ENCODE measurements at places on chromosomes 5 and 9.

- DNase-seq, result no peak
Observed at GRCh38 chr5:149397530-149397929, 18.4 kb upstream of the IL17B start.

- no peak for DNase-seq
Observed at GRCh38 chr9:84276741-84277140, 63.8 kb downstream of the SLC28A3 start.

- DNase-seq, result no peak
Observed at GRCh38 chr5:174325431-174325830, 279.9 kb downstream of the NSG2 start.

DNA sequence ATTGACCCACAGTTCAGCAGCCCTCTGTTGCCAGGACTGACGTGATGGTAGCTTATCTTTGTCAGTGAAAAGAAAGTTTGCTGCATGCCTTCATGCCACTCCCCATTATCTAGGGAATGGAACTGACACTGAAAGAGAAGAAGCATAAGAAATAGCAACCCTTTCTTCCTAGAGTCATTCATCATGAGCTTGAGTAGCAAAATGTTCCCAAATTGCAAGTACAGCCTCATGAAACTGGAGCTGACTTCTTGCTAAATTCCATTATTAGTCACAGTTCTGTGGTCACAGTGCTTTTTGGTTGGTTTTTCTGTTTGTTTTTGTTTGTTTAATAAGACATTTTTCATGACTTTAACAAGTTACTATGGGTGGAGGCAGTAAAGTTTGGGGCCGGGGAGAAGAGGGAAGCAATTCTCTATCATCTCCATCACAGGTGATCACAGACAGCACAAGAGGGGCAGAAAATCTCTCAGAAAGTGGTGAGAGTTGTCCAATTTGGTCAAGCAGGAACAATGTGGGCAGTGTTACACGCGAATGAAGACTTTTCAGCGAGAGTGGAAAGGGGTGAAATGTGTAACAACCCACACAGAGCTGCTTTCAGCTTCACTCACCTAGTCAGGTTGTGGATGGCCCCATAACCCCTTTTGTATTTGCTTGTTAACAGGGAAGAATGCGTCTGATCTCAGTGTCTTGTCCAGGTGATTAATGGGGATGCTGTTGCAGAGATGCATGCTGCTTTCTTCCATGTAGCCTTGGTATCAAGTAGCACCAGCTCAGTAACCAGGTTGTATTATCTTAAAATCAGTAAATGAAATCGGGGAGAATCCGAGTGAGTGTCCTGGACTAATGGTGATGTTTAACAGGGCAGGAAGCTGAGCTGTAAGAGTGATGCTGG lies 440.4 kb downstream of the DMRT2 start:
- no peak for DNase-seq

DNA sequence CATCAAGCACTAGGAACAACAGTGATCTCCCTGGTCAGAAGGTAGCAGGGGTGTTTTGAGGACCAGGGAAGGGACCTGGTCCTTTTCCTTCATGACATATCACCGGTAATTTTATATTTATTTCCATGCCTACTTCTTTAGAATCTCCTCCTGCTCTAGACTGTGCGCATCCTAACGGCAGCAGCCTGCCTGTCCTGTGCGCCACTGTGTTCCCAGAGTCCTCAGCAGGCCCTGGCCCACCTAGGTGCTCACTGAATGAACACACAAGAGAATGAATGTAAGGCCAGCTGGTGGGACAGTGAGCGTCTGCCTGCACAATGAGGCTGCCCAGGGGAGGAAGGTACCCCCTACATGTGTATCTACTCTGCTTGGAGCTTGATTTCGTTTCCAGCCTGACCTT lies 51.5 kb downstream of the C5orf15 start:
- DNase-seq, result no peak

- DNase-seq, result no peak
Observed at GRCh38 chr9:134723037-134723436, 81.4 kb downstream of the COL5A1 start.

DNA sequence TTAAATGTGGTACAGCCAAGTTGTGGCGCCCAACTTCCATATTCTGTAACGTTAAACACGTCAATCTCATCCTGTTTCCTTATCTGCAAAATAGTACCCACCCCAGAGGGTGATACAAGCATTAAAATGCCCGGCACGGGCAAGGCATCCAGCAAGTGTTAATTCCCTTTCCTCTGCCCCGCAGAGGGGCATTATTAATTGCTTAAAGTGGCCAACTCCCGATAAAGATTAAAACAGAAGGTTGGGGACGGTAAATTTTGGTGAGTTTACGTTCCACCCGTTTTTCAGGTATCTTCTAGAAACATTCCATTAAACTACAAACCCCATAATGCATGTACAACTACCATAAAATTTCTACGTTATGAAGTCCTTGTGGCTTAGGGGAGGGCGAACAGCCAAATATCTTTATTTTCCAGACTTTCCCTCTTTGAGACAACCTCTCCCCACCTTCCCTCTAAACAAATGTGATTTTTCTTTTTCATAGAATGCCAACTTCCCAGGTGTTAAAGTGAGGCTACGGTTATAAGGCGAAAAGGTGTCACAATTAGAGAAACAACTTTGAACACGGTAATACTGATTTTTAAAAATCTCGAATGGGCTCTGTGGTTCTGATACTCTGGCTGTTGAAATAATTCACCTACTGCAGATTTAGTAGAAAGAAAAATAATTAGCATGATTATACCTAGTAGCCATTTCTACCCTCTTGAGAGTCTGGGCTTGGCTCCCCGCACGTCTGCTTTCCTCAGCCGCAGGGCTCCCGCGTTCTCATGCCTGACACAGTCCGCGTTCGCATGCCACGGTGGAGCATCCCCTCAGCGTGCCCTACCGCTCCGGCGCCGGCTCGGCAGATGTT lies 1.2 kb upstream of the GPBP1 start:
- no peak for DNase-seq

- DNase-seq, result no peak
Observed at GRCh38 chr9:36746415-36746814, 173.7 kb downstream of the MELK start.

- no peak for DNase-seq
Observed at GRCh38 chr5:56211298-56211865, 21.7 kb downstream of the ANKRD55 start.

DNA sequence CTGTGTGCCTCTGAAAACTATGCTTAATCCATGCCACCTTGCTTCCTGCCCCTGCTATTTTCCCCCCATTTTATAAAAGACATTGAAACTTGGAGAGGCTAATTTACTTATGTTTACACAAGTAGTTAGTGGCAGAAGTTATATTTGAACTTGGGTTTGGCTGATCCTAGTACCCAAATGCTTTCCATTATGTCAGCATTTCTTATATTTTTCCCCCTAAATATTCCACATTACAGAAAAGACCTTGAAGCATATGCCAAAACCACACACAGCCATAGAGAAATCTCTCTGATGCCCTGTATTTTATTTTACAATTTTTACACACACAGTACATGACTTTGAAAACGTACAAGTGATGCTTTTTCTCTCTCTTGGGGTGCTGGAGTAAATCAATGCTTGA lies 11.2 kb downstream of the C1QTNF2 start:
- no peak for DNase-seq

GRCh38 chr5:159420940-159421339 lies 90.7 kb upstream of the IL12B start:
- DNase-seq, result no peak

GRCh38 chr5:78594021-78594420 lies 54.6 kb downstream of the LHFPL2 start:
- DNase-seq, result no peak

DNA sequence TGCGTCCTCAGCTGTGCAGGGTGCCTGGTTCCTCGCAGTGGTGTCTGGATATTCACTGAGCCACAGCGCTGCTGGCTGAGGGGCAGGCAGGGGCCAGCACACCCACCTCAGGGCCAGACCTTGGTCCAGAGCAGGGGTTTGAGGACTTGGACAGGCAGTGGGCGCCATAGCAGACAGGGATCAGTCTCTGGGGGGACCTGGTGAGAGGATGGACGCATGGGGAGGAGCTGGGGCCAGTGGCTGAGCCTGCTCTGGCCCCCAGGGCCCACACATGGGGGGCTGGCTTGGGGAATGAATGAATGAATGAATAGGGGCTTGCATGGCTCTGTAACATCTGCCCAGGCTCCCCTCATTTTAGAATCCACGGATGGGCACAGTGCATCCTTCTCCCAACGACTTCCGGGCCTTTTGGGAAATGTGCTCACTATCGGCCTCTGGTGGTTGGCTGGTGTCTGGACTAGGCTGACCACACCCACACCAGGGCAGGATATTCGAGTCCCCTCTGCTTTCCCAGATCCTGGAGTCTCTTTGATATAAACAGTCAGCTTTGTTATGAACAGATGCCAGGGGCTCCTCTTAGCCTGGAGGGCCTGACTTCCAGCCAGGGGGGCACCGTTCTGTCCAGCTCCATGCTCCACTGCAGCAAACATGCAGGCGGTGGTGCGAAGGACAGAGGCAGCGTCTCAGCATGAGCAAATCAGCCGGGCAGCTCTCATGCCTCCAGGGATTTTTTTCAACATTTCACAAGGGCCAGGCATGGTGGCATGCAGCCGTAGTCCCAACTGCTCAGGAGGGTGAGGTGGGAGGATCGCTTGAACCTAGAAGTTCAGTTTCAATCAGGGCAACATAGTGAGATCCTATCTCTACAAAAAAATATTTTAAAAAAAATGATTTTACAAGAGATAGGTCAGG lies 62.6 kb downstream of the NEK6 start:
- DNase-seq, result no peak
